LNCaP clone FGC (cell line): ENCODE measurements at places on chromosomes 11 and 22.

- DNase-seq: no peak
Observed at GRCh38 chr11:133659538-133660201, 127.4 kb upstream of the OPCML start.

GRCh38 chr11:87440076-87440770 is 402.5 kb downstream of the TMEM135 start:
- no peak for DNase-seq

DNA sequence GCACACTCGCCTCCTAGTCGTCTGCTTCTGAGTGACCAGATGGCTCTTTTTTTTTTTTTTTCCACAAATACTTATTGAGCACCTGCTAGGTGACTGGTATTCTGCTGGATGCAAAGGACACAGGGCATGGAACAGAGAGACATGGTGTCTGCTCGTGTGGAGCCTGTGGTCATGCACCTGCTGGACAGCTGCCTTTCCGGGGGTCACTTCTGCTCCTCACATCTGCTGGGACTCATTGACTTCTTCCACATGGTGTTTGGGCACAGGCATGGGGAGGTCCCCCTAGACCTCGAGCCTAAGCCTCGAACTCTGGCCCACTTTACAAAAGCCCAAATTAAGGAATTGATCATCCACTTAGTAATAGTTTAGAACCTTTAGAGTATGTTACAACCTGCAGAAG is 39.5 kb upstream of the EMID1 start:
- no peak for DNase-seq

GRCh38 chr11:79412761-79413160 is 28.1 kb downstream of the TENM4 start:
- no peak for DNase-seq

DNA sequence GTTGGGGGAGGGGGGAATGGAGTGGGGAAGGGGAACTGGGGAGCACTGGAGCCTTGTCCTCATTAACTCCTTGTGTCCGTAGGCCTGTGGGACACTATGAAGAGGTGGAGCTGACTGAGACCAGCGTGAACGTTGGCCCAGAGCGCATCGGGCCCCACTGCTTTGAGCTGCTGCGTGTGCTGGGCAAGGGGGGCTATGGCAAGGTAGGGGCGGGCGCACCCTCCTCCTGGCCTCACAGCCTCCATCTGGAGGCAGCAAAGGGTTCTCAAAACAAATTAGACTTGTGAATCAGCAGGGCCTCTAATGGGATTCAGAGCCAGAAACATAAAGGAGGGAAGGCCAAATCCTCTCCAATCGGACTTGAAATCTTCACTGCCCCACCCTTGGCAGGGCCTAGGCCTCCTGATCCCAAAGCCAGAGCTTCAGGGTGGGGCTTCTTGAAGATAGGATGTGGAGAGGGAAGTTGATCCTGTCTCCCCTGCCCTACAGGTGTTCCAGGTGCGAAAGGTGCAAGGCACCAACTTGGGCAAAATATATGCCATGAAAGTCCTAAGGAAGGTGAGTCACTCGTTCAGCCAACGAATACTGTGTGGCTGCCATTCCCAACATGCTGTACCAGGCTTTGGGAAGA is 859 bp downstream of the RPS6KB2 start:
- DNase-seq: no peak

GRCh38 chr22:41075946-41076345 is 16.4 kb upstream of the EP300 start:
- no peak for DNase-seq

DNA sequence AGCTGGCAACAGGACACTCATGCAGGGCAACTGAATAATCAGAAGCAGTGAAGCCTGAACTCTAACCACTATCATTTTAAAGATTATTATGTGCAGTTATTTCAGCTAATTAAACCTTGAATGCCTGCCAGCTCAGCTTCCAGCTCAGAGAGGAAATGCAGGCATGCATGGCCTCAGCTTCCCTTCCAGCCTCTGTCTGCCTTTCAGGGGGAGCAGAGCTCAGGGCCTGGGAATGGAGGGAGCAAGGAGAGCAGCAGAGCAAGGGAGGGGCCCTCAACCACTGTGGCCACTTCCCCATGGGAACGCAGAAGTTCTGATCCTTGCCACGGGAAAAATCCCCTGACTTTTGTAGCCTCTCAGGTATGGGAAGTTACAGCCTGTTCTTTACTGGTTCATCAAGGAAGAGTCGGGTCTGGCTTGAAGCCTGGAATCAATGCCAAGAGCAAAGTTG is 32.5 kb upstream of the APLNR start:
- DNase-seq: peak; percentile 36

DNA sequence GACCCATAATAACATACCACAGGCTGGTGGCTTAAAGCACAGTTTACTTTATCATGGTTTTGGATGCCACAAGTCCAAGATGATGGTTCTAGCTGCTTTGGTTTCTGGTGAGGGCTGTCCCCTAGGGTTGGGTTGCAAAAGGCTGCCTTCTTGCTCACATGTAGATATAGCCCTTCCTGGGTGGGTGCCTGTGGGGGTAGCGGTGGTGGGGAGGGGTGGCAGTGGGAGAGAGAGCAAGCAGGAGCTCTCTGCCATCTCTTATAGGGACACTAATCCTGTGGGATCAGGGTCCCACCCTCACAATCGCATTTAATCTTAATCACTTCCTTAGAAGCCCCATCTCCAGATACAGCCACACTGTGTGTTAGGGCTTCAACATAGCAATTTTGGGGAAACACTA is 245.0 kb downstream of the TBC1D22A start:
- no peak for DNase-seq

DNA sequence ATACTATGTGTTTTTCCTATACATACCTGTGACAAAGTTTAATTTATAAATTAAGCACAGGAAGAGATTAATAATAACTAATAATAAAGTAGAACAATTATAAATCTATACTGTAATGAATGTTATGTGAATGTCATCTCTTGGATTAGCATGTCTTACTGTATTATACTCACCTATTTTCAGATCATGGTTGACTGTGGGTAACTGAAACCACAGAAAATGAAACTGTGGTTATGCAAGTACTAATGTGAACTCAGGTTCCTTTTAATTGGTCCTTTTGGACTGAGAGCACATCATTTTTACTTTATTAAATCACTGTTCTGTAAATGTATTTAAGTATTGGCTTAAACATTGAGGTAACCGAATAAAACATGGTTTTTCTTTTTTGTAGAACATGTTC is 108.8 kb downstream of the PPP6R3 start:
- no peak for DNase-seq

DNA sequence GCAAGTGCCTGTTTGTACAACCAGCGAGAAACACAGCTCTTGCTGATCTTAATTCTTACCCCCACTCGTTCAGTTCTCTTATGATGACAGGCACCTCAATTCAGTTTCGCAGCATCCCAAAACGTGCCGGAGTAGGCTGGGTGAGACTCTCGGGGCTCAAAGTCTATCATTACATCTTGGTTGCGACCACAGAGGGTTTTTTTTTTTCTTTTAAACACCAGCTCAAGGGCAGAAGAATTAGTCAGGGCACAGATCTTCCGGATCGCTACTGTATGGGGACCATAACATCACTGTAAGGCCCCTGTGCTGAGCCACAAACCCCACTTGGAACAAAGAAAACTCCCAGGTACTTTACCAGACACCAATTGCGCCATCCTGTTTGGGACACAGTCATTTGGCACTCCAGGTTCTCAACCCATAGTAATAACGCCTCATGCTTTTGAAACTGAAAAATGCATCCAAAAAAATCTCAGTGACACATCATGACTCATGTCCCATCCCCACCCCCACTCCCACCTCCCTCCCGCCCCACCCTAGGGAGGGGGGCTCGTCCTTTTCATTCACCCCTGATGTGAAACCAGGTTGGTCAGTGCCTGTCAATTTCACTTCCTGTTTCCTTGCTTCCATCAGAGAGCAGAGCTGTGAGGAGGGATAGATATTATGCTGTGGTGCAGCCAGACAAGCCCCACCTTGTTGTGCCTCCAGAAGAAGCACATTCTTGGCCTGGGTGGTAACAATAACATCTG is 41.0 kb upstream of the CD5 start:
- DNase-seq: no peak

DNA sequence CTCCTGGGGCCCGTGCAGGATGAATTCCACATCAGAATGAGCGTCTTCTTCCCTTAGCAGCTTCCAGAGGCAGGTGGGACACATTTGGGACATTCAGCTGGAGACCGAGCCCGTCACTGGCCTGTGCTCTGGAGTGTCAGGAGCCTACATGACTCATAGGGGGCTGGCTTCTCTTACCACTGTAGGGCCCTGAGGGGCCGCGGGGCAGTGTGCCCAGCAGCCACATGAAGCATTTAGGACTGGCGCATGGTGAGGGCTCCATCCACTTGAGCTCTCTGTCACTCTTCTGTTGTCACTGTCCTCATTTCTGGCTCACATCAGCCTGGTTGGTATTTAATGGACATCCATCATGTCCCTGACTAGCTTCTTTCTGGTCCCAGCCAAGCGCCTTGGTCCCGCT is 38.0 kb upstream of the TEF start:
- DNase-seq: no peak

GRCh38 chr22:24115247-24116207 is 65.8 kb upstream of the SUSD2 start:
- DNase-seq: no peak

DNA sequence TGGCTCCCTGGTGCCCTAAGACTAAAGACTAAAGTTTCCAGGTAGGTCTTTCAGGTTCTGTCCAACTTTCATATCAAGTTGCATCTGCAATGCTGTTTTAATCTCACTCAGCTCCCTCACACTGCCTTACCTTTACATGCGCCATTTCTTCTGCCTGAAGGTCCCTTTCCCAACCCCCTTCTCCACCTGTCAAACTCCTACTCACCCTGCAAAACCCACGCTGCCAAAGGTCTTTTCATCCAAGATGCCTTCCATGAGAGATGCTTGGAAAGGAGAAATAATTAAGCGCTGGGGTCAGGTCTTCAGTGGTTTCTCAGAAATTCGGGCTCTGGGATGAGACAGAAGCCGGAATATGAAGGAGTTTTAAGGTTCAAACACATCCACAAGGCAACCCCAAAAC is 95.1 kb downstream of the MN1 start:
- DNase-seq: no peak

GRCh38 chr11:85164743-85165142 is 462.4 kb downstream of the DLG2 start:
- DNase-seq: no peak

GRCh38 chr11:88326099-88326498 is 11.4 kb downstream of the CTSC start:
- no peak for DNase-seq

- DNase-seq: no peak
Observed at GRCh38 chr22:46879083-46879482, 116.6 kb downstream of the TBC1D22A start.

GRCh38 chr11:34155757-34156062 is 50.3 kb downstream of the NAT10 start:
- no peak for DNase-seq

- DNase-seq: no peak
Observed at GRCh38 chr11:20050551-20051333, 109.5 kb downstream of the DBX1 start.

DNA sequence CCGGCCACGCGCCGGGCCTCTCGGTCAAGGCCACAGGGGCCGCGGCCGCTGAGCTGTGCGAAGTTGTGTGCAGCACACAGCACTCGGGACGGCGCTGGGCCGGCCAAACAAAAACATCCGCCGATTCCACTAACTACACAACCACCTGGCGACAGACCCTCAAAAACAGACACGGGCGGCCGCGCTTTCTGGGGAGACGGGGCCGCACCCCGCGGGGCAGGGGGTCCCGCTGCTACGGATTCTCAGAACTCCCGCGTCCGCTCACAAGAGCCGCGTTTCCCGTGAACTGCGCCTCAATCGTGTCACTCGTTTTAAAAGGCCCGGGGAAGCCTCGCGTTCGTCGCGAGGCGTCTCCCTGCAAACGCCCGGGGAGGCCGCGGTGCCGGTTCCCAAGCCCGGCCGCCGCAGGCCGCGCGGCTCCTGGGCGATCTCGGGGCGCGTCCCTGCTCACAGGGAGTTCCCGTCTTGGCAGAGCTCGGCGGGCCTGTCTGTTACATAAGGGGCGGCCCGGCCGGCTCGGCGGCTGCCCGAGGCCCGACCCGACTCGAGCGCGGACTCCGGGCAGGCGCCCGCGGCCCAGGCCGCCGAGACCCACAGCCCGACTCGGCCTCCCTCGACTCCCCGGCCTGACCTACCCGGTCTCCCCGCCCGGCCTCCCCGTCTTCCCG is 936 bp downstream of the BRD1 start:
- DNase-seq: no peak

GRCh38 chr11:115198321-115198741 is 305.9 kb downstream of the CADM1 start:
- peak; percentile 11 for DNase-seq

DNA sequence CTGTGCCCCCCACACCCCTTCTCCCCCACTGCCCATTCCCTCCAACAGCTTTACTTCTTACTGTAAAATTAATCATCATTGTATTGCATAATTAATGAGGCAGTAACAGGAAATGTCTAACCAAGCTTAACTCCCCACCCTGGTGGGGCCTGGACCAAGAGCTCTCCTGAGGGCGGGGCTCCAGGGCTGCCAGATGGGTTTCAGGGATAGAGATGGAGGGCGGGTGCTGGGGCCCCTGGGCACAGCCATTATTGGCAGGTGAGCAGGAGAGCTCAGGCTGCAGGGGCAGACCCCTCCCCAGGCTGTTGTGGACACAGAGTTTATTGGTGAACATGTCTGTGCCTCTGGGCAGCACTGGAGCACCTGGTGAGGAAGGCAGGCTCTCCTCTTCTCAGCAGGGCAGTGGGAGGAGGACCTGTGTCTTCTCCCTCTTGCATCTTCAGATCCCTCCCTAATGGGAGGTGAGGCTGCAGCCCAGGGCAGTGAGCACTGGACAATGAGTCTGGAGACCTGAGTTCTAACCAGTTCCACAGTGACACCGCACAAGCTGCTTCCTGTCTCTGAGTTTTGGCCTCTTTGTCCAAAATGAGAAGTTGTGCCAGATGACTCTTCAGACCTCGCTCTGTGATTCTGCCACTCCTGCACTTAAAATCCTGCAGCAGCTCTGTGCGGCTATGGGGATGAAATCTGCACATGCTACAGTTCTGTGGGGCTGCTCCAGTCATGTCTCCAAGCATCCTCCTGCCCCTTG is 233.3 kb downstream of the CEP164 start:
- no peak for DNase-seq

- DNase-seq: no peak
Observed at GRCh38 chr22:43862074-43862881, at the start of gene SULT4A1. SULT4A1 (minus strand) TSS chr22:43862513; CDS start chr22:43862382, 131 bp downstream.

DNA sequence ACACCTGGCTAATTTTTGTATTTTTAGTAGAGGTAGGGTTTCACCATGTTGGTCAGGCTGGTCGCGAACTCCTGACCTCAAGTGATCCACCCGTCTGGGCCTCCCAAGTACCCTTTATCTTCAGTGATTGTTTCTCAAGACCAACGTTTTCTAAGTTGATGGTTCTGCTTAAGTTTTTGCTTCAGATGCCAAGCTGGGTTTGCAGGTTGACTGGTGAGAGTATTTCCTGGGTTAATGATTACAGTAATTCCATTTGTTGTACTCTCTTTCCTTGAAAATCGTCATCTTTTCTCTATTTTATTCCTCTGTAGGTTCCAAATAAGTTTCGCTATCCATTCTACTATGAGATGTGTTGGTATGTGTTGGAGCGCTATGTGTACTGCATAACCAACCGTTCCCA is 38.5 kb upstream of the GRK2 start:
- no peak for DNase-seq
